HTR-8/SVneo (cell line): ENCODE measurements at places on chromosomes 3 and 15.

DNA sequence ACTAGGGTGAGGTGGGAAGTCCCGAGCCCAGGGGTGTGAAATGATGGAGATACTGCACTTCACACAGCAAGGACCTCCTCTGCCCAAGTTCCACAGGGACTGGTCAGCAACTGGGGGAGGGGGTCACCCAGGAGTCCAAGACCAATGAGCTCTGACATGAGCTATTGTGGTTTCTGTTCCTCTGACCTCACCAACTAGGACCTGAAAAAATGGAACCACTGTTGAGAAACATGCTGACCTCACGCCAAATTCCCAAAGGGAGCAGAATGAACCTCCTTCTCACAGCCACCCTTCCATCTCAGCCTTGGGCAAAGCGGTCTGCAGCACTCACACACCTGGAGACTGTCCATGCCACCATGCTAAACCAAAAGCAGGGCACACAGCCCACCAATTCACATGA is 69.3 kb downstream of the LRIG1 start:
- DNase-seq = no peak

DNA sequence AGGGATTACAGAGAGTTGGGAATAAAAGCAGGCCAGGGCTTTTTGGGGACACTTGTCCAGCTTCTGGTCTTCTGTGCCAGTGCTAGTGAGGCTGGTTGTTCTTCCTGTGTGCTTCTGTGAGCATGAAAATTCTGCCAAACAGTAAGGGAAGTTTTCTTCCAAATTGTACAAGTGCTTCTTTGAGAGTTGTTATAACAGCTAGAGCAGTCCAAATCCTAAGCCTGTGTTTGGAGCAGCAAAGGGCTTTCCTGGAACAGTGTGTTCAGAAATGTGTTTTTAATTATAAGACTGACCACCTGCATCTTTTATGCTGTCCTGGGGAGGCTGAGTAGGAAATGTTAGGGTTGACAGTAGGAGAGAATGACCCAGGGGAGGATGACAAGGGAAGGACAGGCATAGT is 223.0 kb upstream of the P2RY1 start:
- DNase-seq = no peak

DNA sequence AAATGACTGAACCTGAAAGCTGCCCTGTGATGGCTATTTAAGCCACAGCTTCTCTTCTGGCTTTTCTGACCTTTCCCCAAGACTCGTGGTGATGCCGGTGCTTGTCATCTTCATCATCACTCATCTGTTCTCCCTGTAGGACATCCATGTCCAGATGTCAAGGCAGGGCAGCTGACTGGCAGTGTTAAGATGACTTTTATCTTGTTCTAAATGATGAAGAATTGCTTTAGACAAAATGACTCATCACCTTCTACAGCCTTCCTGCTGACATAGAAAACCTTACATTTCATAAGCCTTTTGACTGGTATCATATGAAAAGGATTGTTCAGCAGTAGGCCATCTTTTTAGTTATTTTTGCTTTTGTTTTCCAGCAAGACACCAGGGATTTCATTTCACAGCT is 67.0 kb upstream of the GPR149 start:
- no peak for DNase-seq

- DNase-seq = no peak
Measured at GRCh38 chr3:99903869-99904268, 86.2 kb downstream of the CMSS1 start.

DNA sequence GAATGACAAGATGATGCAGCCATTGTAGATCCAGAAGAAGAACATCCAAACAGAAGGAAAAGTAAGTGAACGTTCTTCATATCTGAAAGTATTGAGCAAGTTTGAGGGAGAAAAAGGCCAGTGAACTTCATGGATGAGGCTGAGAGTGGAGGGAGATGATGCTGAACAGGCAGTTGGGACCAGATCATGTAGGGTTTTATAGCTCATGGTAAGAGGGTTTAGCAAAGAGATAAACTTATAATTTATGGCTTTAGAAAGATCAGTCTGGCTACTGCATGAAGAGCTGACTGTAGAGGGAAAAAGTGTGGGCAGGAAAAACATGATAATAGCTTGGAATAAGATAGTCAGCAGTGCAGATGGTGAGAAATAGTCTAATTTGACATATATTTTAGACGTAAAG is 192.6 kb upstream of the LPP start:
- DNase-seq = no peak

- DNase-seq = no peak
Measured at GRCh38 chr3:107413264-107413663, 36.0 kb downstream of the CCDC54 start.

DNA sequence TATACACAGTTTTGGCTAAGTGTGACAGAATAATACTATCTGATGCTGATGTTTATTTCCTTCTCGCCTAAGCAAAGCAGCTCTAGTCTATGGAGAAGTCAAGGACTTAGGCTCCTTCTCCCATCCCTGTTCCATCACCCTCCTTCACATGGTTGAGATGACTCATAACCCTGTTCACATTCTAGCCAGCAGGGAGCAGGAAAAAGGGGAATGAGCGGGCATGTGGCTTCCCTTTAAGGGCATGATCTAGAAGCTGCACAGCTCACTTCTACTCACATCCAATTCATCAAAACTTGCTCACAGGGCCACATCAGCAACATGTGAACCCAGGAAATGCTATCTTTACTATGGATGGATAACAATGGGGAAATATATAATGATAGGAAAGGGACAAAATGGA is 40.9 kb downstream of the CBLB start:
- DNase-seq = peak; percentile 51

DNA sequence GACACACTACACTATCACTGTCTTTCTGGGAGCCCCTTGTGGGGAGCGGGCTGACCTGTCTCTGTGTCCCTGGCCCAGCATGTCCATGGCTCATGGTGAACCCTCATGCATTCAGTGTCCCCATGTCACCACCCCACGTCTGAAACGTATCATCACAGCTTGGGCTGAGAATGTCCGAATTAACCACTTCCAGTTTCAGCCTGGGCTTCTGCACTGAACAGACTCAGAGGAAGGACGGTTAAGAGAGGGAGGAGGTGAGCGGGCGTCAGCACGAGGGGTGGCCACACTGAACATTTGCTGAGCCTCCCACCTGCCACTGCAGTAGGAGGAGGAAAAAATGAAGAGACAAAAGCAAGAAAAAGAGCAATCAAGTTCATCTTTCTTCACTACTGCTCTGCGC is 30.5 kb downstream of the ATP2B2 start:
- DNase-seq = no peak

- DNase-seq = no peak
Measured at GRCh38 chr15:72740219-72740618, 43.3 kb downstream of the ADPGK start.

DNA sequence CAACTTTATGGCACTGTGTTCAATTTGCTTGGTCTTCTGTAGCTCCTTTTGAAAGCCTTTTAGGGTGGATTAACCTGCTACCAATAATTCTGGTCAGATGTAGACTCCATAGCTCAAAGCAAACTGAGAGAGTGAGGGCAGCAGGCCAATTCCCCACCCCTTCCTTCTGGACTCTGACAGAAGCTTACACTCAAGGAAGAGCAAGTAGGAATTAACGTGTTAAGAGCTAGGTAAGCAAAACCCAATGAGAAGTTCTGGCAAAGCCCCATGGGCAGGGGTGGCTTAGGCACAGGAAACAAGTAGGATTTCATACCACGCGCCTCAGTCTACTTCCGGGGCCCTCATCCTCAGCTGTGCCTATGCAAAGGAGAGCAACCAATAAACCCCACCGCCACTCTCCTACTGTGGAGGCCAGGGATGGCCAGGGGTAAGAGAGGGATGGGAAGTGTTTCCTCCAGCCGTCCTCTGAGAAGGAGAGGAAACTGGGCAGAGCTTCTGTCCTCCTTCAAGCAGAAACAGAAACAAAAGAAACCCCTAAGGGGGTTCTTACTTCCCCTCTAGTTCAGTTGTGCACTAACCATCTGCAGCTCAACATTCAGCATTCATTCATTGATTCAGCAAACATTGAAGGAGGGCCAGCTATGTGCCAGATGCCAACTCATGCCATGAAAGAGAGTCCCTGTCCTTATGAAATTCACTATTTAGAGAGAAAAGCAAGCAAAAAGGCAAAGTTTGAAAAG is 12.6 kb downstream of the CCR5 start:
- DNase-seq = no peak

DNA sequence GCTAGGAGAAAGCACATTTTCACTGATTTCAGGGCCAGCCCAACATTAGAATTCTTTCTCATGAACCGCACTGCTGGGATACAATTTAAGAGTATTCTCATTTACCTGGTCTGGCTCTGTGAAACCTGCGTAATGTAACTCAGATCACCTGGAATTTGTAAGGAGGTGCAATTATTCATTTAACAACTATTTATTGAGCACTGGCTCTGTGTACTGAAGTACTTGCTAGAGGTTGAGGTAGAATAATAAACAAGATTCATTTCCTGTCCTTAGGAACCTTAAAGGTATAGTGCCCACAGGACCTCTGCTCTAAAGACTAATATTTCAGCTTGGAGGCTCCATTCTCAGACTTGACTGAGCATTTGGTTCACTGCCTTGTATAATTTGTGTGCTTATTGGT is 242.2 kb upstream of the ZPLD1 start:
- no peak for DNase-seq

DNA sequence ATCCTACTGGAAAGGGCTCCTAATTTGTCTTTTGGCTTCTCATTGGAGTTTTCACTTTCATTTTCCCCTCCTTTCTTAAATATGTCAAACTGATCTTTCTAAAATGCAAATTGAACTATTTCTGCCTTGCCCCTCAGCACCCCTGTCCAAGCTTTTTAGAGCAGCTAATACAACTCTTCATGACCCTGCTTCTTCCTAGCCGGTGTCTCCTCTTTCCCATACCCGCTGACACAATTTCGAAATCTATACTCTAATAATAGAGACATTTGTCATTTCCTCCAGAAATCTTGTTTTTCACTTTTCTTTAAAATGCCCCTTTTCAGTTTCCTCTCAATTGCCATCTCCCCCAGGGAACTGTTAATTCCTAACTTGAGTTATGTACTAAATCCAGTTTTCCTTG is 2.9 kb upstream of the EPHA3 start:
- no peak for DNase-seq

DNA sequence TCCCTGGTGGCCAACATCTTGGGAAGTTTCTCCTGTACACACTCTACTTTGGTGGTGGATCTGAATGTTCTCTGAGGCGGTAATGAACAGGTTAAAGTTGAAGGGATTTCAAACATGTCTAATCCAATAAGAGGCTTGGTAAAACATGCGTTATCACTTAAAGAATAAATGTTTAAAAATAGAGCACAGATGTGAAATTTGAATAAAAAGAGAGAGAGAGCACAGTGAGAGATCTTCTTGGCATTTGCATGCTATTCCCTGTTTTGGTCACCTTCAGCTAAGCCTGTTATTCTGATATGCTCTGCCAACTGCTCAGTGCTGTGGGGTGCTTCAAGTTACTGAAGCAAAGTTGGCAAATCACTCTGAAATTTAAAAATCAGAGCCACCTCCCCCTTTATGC is 237.7 kb upstream of the WNT5A start:
- DNase-seq = no peak

- no peak for DNase-seq
Measured at GRCh38 chr3:146546366-146546965, 2.1 kb upstream of the PLSCR1 start.
